Cortex of kidney (tissue), 1 donor: ENCODE measurements at places on chromosomes 4 and X.

- DNase-seq = no peak
Measured at GRCh38 chr4:110975338-110975737, 352.5 kb upstream of the PITX2 start.

- no peak for DNase-seq
Measured at GRCh38 chr4:6601661-6602250, 26.8 kb downstream of the MAN2B2 start.

- DNase-seq = no peak
Measured at GRCh38 chrX:107493141-107493540, 43.7 kb downstream of the FRMPD3 start.

- no peak for DNase-seq
Measured at GRCh38 chr4:121717680-121718237, 21.0 kb upstream of the ANXA5 start.

DNA sequence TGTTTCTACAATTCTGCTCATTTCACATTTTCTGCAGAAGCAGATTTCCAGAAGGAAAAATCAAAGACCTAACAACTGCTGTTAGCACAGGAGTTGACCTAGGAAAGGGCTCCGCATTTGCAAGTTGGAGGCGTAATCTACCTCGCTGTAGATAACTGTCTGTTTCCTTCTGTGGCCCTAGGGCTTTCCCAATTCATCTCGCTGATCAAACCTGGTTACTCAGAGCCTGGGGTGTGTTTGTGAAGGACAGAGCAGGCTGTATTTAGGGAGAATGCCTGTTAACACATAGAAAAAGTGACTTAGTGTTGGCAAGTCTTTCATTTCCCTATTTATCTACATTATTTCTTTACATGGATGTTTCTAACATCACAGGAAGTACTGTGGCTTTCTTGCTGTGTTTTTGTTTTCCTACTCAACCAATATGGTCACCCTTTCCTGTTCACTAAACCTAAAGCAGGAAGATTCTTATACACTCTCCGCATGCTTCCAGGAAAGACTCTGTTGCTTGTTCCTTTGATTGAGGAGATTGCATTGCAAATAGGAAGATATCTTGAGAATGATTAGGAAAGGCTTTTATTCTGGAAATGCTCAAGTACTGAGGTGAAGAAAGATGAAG, 40.5 kb downstream of the AGA start:
- no peak for DNase-seq

- no peak for DNase-seq
Measured at GRCh38 chr4:108794136-108794535, 31.3 kb upstream of the ETNPPL start.

GRCh38 chr4:93237521-93237920, 591.0 kb upstream of the ATOH1 start:
- no peak for DNase-seq

DNA sequence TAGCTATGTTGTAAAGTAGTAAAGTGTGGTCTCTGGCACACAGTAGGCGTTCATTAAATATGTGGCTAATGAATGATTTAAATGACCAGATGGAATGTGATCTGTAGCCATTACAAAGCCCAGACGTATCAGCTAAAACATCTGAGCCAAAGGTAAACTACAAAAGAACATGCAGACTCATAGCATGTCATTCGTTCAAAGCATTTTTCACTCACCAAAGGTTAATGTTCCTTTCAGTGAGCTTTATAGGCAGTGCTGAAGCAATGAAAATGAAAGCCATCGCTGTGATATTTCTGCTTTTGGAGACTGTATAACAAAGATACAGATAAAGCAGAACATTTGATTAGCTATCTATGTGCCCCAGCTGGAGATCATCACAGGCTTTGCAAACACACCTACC, 50.5 kb downstream of the F9 start:
- no peak for DNase-seq

DNA sequence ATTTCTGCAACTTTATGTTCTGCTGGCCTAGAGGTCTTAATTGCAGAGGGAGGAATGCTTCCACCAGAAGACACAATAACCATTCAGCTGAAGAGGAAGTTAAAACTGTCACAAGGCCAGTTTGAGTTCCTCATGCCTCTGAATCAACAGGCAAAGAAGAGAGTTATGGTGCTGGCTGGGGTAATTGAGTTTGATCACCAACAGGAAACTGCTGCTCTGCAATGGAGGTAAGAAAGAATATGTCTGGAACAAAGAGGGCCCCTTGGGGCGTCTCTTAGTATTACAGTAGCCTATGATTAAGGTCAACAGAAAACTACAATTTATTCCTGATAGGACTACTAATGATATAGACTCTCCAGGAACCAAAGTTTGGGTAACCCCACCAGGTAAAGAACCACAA, 744.0 kb downstream of the FSTL5 start:
- no peak for DNase-seq

DNA sequence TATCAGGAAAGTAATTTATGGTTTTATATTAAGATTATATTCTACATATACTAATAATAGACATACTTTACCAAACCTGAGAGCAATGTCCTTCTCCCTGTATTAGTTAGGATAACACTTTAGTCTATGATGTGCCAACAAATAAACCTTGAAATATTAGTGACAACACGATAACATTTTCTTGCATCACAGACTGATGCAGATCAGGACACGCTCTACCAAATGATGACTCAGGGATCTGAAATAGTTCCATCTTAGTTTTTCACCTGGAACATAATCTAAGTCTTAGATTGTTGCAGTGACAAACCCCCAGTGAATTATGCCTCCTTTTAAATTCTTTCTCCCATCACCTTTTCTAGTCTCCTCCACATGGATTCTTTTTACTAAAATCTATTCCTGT, 214.2 kb downstream of the CLCN4 start:
- no peak for DNase-seq

GRCh38 chr4:110107866-110108265, 90.5 kb downstream of the ELOVL6 start:
- no peak for DNase-seq

GRCh38 chrX:110691446-110691845, 104.2 kb downstream of the CHRDL1 start:
- DNase-seq = no peak

DNA sequence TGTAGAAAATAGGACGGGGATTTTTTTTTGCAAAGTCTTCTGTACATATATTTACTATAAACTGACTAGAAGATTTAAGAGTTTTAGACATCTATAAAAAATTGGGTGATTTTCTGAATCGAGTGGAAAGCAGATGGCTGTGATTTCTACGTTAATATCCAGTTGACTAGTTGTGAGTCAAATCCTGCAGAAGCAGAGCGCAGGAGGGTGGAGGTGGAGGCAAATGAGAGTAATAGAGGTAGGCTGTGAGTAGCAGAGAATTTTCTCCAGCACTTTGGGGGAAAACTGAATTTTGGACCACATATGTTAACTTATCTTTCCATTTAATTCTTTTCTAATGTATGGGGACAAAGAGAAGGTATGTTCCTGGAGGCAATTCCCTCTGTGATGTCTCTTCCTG, 82.1 kb upstream of the SOX3 start:
- DNase-seq = no peak

- no peak for DNase-seq
Measured at GRCh38 chrX:147072747-147073146, 258.2 kb upstream of the CXorf51A start.

DNA sequence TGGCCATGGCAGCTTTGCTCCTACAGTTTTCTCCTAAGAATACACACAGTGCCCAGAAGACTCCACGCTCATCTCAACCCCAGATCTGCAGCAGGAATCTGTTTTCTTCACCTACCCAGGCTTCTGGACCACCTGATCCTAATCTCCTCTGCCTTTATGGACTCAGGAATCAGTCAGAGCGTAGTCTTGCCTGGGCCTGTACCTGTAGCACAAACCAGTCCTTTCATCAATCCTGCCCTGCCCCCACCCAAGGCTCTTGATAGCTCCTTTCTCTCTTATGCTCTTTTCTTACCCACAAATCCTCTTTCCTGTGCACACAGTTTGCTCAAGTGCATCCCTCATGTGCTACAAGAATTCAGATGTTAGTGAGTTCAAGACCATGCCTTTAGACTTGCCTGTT, 89.7 kb downstream of the ZNF718 start:
- no peak for DNase-seq

- no peak for DNase-seq
Measured at GRCh38 chrX:152733261-152733975, at the start of the genes CSAG1 and MAGEA12. Gene CSAG1, minus strand, starts transcription at chrX:152733721. Its CDS starts 1,261 bp downstream, at chrX:152732460. Gene MAGEA12, plus strand, starts transcription at chrX:152733757. Its CDS starts 2,405 bp downstream, at chrX:152736162.

GRCh38 chrX:110172215-110172614, 145.7 kb downstream of the AMMECR1 start:
- no peak for DNase-seq

GRCh38 chrX:45598861-45599260, 398.2 kb upstream of the DIPK2B start:
- DNase-seq = no peak
